Placental pericyte (primary cell): ENCODE measurements at places on chromosomes 5 and 9. TPM values are rescaled to one million over a fixed set of nuclear protein-coding genes. Genes with fewer than 3 reads are reported as not detected.

The FGF10 gene
- total RNA-seq: not detected in 2 replicates

The CCL27 gene
- total RNA-seq: not detected in 2 replicates

The CNTLN gene
- total RNA-seq: 9.8 and 11.2 TPM in 2 replicates

The BSPRY gene
- not detected in 2 replicates for total RNA-seq

The SEMA5A gene
- 31.1 and 116 TPM in 2 replicates for total RNA-seq

The FST gene
- 70.2 and 72.0 TPM in 2 replicates for total RNA-seq

The CD72 gene
- total RNA-seq: 0.43 and 0.66 TPM in 2 replicates

The NDFIP1 gene
- total RNA-seq: 44.9 and 73.3 TPM in 2 replicates

The FBP1 gene
- not detected in 2 replicates for total RNA-seq

The HAUS6 gene
- 10.7 and 26.2 TPM in 2 replicates for total RNA-seq

The SH3GL2 gene
- 0.72 TPM in 1 of 2 replicates, not detected in the other for total RNA-seq

The VLDLR gene
- 8.3 and 24.7 TPM in 2 replicates for total RNA-seq

The SERF1A gene
- 1.8 and 4.2 TPM in 2 replicates for total RNA-seq

The STK32A gene
- total RNA-seq: 0.66 and 1.4 TPM in 2 replicates

The MARCOL gene
- not detected in 2 replicates for total RNA-seq

The SLC6A18 gene
- not detected in 2 replicates for total RNA-seq
